ENCODE measurements at places on chromosomes 12 and 14.

- DNase-seq = no peak
These were observed 10.0 kb downstream of the NIN start for GRCh38 chr14:50820786-50821509.

DNA sequence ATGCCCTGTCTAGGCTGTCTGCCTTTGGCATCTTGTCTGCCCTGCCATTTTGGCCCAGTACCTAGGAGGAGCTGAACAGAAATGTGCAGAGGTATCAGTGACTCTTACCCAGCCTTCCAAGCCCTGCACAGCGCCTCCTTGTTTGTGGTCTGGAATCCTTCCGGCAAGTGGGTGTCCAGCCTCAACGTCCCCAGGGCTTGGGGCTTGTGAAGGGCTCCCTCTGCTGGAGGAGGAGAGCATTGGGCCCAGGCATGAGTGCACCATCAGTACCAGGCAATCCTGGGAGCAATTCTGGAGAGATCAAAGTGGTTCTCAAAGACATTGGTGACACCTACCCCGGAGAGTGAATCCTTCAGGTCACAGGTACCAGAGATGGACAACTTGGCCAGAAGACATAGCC lies 2.4 kb upstream of the TCL1B start:
- no peak for DNase-seq

- no peak for DNase-seq
These were observed 135.3 kb downstream of the PAPOLA start for GRCh38 chr14:96637521-96637920.

GRCh38 chr14:103867020-103867419 lies 19.6 kb upstream of the PPP1R13B start:
- DNase-seq = no peak

DNA sequence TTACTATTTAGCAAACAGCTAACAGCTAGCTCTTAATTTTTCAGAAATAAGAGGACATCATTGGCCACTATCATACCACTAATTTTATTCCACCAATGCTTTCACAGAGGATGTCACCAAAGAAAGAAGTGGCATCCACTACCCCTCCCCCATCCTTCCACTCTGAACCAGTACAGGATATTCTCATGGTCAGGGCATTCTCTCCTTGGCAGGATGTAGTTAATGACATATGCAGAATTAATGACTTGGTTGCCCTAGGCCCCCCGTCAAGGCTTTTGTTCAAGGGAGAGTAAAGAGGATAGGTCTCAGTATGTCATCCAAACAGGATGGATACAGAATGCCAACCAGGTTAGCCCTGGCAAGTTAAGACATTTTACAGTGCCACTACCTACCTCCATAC lies 18.9 kb upstream of the NUP107 start:
- DNase-seq = no peak

- no peak for DNase-seq
These were observed 41.1 kb upstream of the BCL2L14 start for GRCh38 chr12:12029653-12030052.

- no peak for DNase-seq
These were observed 213.5 kb upstream of the LHX5 start for GRCh38 chr12:113684908-113685782.

DNA sequence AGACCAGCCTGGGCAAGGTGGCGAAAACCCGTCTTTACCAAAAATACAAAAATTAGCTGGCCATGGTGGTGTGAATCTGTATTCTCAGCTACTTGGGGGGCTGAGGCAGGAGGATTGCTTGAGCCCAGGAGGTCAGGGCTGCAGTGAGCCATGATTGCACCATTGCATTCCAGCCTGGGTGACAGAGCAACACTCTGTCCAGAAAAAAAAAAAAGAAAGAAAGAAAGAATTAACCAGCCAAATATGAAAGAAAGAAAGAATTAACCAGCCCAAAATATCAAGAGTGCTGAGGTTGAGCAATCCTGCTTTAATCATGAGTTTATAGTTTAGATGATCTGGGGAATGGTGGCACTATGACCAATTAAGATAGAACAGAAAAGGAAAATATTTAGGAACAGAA lies 3.5 kb upstream of the ACTN1 start:
- no peak for DNase-seq

GRCh38 chr12:65609359-65609771 lies 214.9 kb upstream of the HMGA2 start:
- DNase-seq = no peak

GRCh38 chr12:4278329-4279197 lies 5.0 kb downstream of the CCND2 start:
- DNase-seq = no peak

DNA sequence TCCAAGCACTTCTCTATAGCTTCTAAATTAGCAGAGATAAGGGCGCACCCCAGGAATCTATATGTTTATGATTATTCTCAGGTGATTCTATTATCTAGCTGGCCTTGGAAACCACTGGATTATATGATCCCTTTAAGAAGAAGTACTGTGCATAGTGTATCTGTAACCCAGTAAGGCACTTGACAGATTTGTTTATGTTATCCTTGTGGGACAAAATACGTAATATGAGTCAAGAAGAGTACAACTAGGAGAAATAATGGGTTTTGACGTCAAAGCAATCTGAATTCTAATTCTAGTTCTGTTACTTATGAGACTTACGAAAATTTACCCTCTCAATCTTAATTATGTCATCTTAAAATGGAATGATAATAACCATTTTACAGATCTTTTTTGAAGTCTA lies 259.6 kb upstream of the NAV3 start:
- no peak for DNase-seq

GRCh38 chr12:95724767-95725166 lies 65.8 kb downstream of the NTN4 start:
- DNase-seq = no peak

DNA sequence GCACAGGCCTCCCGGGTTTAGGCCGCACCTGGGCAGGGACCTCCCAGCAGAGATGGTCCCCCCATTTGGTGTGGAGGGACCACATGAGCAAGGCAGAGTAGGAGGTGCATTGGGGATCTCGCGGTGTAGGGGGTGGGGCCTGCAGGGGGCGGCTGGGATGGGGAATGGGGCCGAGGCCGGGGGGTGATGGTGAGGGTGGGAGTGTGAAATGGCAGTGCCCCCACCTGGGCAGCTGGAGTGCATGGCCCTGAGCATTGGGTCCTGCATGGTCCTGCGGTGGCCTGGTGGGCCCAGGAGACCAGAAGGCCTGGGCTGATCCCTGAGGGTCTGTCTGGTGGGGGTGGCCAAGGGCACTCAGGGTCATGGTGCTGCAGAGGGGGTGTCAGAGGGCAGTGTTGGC lies 111.8 kb downstream of the KIF26A start:
- DNase-seq = no peak

DNA sequence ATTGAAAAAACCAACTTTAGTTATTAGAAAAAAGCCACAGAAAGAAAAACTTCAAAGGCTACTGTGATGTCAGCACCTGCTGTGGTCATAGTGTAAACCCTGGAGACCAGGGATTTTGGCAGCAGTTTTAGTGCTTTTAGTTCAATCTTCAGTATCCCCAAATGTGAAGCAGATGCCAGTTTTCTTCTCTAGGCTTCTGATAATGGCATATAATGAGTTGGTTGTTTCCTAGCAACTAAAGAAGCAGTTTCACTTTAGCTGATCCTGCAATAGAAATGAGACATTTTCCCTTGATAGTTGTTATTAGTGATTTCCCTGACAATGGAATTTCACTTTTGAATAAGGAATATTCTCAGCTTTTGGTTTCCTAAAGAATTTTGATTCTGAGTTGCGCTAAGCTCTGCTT lies 131.2 kb downstream of the NUBPL start:
- DNase-seq = no peak

All from activated naive CD4-positive, alpha-beta T cell (primary cell).